Stimulated activated CD4-positive, alpha-beta T cell treated with anti-CD3 and anti-CD28 coated beads, Interleukin-4, amount 100 ng/mL, for 4 hours (primary cell): ENCODE measurements at places on chromosomes 7 and 10.

DNA sequence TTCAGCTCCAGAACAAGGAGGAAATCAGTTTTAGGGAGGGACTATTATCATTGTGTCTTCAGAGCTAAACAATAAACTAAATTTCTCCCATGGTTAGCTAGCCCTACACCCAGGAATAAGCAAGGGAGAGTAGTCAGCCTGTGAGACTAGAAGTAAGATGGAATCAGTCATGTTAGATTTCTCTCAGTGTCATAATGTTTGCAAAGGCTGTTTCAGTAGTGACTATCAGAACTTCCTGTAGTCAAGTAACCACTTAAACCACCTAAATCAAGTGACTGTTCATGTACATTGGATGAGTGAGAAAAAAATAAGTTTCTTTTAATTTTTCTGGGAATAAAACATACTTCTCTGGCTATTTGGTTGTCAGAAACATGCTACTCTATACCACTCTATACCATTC, 121.6 kb downstream of the KCND2 start:
- DNase-seq, result no peak

DNA sequence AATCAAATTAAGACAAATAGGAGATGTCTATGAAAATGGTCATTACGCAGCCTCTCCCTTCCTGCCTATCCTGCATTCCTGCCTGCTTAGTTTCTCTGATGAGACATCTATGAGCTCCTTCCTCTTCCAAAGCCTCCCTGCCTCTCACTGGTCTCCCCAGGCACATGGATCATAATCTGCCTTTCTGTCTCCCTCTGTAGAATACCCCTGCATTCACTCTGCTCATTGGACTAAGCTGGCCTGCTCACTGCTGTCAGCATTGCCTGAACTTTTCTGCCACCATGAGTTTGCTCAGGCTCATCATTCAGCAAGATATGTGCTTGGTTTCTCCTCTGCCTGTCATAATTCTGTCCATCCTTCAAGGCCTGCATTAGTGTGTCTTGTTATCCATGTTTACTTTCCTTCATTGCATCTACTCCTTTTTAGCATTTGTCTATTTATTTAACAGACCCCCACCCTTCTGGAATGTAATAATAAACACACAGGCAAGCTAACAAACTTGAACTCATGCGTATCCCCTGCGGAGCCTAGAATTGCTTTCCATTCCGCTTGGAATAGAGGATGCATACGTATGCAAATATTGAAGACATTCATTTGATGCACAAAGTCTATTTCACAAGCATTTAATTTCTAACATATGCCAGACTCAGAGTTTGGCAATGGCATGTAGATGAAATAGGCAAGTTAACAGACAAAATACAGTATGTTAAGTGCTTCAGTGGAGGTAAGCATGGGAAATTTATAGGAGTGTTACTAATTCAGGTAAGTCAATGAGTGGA, 88.3 kb downstream of the PTPRZ1 start:
- DNase-seq, result no peak

DNA sequence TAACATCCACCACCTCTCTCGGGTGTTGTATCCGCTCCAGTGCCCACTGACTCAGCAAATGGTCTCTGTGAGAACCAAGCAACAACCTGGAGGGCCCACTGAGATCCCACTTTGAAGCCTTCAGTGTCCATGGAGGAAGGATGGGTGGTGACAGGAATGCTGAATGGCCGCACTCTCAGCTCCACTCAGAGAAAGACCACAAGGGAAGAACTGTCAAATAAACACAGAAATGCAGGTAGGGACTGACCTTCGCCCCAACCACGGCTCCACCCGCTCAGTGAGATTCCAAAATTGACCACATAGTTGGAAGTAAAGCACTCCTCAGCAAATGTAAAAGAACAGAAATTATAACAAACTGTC, 65.8 kb downstream of the VIPR2 start:
- DNase-seq, result no peak

DNA sequence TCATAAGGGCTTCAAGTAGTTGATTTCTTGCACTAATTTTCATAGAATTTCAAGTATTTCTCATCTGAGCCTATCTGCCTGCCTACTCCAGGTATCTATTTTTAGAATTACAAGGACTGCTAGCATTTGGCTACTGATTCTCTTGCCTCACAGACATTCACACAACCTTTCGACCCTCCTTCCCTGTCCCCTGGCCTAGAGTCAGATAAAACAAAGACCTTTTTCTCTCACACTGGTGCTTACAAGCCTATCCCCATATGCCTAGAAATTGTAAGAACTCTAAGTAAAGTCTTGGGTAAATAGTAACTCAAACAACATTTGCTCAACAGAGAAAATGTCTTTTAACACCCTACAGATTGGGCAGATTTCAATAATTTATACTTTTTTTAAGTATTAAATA, 6.3 kb downstream of the GPAM start:
- DNase-seq, result no peak

DNA sequence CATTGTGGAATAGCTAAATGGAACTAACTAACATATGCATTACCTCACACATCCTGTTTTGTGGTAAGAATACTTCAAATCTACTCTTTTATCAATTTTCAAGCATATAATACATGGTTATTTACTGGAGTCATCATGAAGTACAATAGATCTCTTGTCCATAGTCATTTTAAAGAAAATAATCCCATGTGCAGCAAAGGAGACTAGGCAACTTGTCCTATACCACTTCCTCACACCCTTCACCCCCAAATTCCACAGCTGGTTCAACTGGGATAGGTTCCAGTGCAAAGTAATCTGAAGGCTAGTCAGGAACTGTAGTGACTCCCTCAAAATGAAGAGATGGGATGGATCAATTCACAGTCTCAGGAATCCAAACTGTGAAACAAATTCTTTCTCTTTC, 176.1 kb downstream of the SGMS1 start:
- DNase-seq, result no peak

DNA sequence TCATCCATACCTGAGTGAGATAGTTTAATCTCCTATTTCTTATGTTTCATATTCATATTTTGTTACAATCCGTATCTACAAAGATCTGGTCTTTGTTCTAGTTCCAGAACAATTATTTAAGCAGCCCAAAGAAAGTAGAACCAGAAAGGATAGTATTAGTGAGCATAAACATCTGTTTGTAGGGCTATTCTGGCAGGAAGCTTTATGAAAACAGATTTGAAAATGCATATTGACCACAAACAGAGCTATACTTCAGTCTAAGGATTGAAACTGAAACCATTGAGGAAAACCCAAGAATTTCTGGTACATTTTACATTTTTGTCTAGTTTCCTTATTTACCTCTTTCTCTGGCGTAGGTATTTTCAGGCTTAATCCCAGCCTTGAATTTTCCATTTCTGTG, 28.1 kb downstream of the LRGUK start:
- DNase-seq, result no peak
